ENCODE measurements at places on chromosomes 1 and 21.
A peak's percentile ranks its signal among the peaks of the same experiment; 100 is the strongest.

DNA sequence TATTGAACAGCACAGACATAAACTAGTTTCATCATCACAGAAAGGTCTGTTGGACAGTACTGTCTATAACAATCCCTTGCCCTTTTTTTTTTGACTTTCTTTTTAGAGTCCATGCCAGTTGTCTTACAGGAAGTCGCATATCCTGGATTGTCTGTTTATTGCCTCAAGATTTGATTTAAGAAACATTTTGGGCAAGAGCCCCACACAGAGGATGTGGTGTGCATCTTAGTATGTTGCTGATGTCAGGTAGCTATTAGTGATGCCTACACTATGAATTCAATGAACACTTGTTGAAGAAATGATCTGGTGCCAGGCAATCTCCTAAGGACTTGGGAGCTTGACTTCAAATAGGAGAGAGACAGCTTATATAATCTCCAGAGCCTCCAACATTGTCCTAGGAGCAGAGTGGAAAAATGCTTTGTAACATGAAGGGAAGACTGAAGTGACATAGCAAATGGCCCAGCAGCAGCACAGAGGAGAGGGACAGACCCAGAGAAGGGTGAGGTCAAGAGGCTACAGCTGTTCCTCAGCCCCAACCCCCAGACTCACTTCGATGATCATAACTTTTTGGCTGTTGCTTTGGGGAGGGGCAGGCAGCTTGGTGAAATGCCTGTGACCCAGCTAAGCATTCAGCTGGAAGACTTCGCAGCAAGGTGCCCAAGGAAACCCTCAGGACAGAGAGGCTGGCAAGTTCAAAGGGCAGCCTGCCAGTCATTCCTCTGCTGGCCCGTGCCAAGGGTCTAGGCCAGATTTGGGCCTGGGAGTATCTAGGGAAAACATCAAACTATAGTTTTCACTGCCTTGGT, 7.5 kb upstream of the RAB29 start:
- no peak for DNase-seq

DNA sequence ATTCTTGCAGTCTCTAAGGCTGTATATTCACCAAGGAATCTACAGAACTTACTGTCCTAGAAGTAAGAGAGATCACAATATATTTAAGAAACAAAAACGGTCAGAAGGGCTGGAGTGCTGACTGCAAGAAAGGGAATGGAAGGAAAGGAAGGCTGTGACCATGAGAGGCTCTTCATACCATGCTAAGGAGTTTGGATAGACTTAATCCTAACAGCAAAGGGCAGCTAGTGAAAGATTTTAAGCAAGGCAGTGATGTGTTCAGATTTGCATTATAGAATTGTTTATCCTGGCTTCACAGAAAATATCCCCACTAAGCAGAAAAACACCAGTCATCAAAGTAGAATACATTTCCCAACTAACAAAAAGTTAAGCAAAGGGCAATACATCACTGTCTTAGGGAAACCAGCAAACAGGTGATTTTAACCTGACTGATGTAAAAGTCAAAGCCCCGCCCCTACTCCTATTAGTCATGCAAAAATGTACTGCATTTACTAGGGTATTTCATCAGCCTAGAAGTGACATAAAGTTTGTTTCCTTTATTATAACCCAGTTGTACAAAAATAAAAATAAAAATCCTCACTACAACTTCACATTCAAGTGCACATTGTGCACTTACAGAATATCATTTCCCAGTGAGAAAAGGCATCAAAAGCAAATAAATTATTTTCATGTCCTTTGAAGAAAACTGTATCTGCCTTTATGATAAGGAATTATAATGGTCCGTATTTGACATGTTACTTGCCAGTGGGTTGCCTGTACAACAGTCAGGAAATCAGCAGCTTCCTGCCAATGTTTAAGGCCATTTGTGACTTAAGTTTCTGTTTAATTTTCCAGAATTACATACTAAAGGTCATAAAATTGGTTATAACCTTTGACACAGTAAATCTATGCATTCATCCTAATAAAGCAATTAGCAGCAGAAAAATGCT, 17.2 kb downstream of the JAK1 start:
- DNase-seq: peak; percentile 59

- DNase-seq: no peak
These were observed 24.9 kb downstream of the DIP2A start for GRCh38 chr21:46483300-46484295.

GRCh38 chr1:166960858-166961474, 14.4 kb downstream of the ILDR2 start:
- no peak for DNase-seq

- no peak for DNase-seq
These were observed 19.5 kb upstream of the PSMB2 start for GRCh38 chr1:35660581-35661473.

- no peak for DNase-seq
These were observed 3.1 kb upstream of the ADGRB2 start for GRCh38 chr1:31767225-31767624.

- DNase-seq: no peak
These were observed 32.6 kb upstream of the TTC34 start for GRCh38 chr1:2834146-2834475.

GRCh38 chr1:115727706-115728249, 40.7 kb downstream of the CASQ2 start:
- no peak for DNase-seq

Measured in stimulated activated CD4-positive, alpha-beta T cell treated with anti-CD3 and anti-CD28 coated beads, Interleukin-4, amount 100 ng/mL, for 24 hours (primary cell).